ENCODE measurements at places on chromosomes 7 and 10.

DNA sequence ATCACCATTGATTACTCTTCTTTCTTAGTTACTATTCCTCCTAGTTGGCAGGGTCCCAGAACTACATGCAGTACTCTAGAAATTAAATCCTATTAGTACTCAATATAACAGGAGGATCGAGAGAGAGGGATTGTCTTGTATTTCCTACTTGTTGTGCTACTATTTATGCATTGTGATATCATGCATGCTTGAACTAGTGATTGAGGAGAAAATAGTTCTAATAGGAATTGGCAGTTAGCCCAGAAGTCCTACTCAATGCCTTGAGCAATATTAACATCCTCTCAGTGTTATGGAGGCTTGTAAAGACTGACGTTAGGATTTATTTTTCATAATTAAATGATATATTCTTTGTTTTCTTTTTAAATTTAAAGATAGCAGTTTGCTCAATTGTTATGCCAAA is 67.4 kb downstream of the FOXP2 start:
- DNase-seq = no peak

GRCh38 chr7:68422281-68422680 is 1176.0 kb upstream of the AUTS2 start:
- no peak for DNase-seq

GRCh38 chr10:132704008-132704814 is 81.7 kb downstream of the NKX6-2 start:
- no peak for DNase-seq

GRCh38 chr7:84800846-84801245 is 386.0 kb downstream of the SEMA3D start:
- DNase-seq = no peak

GRCh38 chr10:11837372-11838161 is 14.4 kb downstream of the PROSER2 start:
- DNase-seq = no peak

DNA sequence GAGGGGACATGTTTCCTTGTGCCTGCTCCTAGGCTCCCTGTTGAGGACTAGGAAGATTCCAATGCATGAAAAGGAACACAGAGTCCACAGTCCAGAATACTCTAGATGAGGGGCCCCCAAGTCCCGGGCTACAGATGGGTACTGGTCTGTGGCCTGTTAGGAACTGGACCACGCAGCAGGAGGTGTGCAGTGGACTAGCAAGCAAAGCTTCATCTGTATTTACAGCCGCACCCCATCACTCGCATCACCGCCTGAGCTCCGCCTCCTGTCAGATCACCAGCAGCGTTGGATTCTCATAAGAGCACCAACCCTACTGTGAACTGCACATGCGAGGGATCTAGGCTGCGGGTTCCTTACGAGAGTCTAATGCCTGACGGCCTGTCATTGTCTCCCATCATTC is 233.0 kb upstream of the MKLN1 start:
- no peak for DNase-seq

- DNase-seq = no peak
Observed at GRCh38 chr7:144826208-144826607, 9.6 kb downstream of the TPK1 start.

- DNase-seq = no peak
Observed at GRCh38 chr7:40755438-40755837, 620.6 kb downstream of the SUGCT start.

DNA sequence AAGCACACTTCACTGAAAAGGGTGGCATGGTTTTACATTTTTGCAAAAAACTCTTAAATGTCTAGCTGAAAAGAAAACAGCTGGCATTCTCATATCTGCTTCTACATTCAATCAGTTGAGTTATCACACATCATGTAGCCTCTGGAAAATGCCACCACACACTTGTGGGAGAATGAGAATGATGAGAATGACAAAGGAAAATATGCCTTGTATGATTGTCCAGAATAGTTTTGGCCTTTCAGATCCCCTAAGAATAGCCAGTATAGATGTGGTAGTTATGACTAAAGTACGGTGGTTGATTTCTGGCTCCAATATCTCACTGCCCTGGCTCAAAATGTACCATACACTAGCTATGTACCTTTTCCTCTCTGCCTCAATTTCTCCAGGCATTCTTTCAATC is 30.2 kb upstream of the FRMD4A start:
- DNase-seq = no peak

GRCh38 chr10:58177362-58177947 is 90.2 kb downstream of the IPMK start:
- DNase-seq = peak; percentile 7

DNA sequence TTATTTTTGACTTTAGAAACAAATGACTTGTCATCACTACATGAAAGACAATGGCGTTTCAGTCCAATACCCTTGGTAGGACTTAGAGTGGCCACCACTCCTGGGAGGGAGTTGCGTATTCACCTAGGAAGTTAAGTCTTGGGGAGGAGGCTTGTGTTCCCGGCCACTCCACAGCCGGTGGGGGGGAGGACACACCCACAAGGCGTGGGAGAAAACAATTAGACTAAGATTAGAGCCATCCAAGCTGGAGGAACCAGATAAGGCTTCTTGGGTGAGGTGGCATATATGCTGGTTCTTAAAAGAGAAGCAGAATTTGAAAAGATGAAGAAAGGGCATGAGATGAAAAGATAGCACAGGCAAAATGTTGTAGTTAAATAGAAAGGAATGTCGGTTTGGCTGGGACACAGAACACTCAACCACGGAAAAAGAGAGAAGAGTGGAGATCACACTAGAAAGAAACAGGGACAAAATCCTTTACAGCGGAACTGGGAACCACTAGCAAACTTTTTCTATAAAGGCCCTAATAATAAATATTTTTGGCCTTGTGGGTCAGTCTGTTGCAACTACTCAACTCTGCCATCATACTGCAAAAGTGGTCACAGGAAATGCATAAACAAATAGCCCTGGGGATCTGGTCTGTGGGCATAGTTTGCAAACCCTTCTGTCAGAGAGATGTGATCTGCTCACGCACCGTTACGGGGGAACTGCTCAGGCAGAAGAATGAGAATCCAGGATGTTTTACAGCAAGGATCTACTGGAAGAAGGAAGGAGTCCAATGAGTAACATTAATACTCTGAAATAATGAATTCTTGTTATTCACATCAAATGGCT is 651.8 kb downstream of the PARD3 start:
- no peak for DNase-seq

DNA sequence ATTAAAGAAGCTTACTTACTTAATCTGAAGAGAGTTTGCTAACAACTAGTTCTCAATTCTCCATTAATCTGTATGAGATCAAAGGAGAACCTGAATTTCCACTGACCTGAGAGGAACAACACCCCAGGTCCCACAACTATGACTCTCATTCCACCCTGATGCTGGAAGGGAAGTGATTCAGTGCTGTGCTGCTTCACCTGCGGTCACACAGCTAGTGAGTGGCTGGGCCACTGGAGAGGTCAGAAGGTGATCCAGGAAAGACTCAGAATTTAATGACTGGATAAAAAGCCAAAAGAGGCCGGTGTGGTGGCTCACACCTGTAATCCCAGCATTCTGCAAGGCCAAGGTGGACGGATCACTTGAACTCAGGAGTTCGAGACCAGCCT is 23.6 kb downstream of the SORBS1 start:
- DNase-seq = no peak

DNA sequence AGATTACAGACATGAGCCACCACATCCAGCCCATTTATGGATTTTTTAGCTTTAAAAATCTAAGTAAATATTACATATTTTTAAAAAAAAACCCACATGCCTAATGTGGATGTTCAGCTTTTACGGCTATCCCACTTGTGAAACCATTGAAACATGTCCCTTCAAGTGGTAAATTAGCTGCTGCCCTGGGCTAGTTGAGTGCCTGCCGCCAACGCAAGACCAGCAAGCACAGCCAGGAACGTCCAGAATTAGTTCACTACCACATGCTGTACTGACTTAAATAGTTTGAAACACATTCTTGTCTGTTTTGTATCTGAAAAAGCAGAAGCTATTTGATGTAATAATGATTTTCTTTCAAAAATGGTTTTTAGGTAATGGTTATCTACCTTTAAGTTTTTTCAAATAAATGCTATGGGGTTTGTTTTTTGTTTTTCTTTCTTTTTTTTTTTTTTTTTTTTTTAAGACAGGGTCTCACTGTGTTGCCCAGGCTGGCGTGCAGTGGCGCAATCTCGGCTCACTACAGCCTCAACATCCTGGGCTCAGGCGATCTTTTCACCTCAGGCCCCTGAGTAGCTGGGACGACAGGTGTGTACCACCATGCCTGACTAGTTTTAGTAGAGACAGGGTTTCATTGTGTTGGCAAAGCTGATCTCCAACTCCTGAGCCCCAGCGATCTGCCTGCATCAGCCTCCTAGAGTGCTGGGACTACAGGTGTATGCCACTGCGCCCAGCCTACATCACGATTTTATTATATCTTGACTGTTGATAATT is 57.0 kb downstream of the KLRG2 start:
- DNase-seq = no peak

DNA sequence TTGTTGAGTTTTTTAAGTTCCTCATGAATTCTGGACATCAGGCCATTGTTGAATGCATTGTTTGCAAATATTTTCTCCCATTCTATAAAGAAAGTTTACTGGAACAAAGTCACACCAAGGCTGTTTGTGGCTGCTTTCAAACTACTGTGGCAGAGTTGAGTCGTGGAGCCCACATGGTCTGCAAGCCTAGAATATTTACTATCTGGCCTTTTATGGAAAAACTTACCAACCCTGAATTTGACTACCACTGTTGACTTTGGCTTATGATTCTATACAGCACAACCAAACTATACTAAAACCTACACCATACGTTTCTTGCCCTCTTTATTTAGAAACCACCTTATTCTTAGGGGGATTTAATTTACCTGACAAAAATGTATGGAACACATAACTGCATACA is 239.1 kb downstream of the KCNMA1 start:
- no peak for DNase-seq

GRCh38 chr10:100614429-100615095 is 78.8 kb downstream of the HIF1AN start:
- no peak for DNase-seq

DNA sequence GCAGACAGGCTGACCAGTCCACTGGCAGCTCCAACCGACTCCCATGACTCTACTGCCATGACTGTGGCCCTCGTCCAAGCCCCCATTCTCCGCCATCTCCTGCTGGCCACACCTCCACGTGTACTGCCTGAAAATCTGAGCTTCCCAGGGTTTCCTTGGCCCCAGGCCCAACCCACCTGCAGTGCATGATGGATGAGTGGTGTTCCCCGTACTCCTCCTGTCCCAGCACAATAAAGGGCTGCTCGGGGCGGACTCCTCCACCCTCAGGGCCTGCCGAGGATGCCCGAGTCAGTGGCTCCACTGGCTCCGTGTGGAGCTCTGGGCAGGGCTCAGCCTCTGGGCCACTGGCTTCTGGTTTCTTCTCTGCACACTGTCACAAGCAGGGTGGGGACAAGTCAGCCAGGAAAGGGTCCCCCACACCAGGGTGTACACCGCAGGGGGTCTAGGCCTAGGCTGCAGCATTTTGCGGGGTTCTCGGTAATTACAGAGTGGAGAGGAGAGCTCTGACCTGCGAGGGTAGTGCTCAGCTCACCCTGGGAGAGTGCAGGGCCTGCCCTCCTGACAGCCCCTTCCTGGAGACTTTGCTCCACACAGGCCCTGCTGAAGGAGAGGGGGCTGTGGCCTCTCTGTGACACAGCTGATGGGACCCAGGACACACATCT is 15.2 kb downstream of the WDR91 start:
- no peak for DNase-seq

GRCh38 chr10:5068274-5068984 is 25.8 kb upstream of the AKR1C3 start:
- no peak for DNase-seq

DNA sequence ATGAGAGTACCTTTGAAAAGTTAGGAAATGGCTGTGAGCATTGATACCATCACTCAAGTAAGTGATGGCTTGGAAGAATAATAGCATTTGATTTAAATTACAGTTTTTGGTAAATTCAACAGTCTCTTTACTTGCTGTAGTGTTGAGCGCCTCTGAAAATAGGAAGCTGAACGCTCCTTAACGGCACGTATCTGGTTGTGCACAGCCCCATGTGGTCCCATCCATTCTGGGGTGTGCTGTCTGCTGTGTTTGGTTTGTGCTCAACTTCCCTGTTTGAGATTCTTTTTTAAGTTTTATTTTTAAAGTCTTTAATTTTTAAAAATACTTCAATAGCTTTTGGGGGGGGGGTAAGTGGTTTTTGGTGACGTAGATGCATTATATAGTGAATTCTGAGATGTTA is 51.5 kb downstream of the DNAJB6 start:
- no peak for DNase-seq

DNA sequence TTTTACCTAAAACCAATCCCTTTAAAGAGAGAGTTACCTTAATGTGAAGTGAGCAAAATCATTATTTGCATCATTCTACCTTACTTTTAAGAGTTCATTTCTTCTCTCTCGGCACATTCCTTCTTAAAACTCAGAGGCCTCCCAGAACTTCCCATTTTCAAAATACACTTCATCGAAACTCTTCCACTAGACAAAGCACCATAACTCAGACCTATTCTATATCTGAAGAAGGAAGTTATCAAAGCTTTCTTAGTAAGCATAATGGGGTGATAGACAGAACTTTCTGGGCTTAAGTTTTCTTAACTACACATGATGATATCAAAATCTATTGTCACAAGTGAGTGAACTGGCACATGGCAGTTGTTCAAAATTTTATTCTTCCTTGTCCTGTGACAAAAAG is 24.6 kb upstream of the GNAT3 start:
- DNase-seq = no peak

DNA sequence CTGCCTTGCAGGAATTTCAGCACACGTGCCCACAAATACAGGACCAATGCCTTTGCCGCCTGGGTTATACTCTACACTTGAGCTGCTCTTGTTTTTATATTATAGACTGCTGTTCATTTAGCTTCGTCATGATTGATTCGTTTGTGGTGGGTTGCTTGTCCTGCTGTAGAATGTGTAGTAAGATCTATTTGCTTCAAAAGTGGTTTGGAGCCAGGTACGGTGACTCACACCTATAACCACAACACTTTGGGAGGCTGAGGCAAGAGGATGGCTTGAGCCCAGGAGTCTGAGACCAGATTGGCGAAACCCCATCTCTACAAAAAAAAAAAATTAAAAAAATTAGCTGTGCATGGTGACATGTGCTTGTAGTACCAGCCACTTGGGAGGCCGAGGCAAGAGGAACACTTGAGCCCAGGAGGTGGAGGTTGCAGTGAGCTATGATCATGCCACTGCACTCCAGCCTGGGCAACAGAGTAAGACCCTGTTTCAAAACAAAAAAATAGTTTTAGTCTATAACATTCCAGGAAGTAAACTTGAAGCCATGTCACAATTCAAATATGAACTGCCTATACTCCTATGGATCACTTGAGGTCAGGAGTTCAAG is 9.0 kb upstream of the RHBDD2 start:
- DNase-seq = no peak

- no peak for DNase-seq
Observed at GRCh38 chr7:91181949-91182348, 82.3 kb upstream of the FZD1 start.

DNA sequence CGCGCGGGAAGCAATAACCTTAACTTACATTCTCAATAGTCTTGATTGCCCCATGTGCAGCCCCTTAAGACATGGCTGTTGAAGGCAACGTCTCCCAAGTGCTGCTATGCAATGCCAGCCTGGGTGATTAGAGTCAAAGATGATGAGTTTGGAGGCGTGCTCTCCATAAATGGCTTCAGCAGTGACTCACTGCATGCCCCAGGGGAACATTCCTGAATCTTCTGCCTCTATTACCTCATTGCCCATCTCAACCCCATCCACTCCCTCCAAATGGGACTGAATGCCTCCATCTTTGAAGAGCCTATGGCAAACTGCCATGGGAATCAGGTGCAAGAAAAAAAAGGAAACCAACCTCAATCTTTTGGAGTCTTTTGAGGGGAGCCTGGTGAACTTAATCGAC is 282.8 kb downstream of the SNX10 start:
- DNase-seq = no peak

Data from CD8-positive, alpha-beta memory T cell (primary cell).